ENCODE measurements at places on chromosomes 7 and 10.

DNA sequence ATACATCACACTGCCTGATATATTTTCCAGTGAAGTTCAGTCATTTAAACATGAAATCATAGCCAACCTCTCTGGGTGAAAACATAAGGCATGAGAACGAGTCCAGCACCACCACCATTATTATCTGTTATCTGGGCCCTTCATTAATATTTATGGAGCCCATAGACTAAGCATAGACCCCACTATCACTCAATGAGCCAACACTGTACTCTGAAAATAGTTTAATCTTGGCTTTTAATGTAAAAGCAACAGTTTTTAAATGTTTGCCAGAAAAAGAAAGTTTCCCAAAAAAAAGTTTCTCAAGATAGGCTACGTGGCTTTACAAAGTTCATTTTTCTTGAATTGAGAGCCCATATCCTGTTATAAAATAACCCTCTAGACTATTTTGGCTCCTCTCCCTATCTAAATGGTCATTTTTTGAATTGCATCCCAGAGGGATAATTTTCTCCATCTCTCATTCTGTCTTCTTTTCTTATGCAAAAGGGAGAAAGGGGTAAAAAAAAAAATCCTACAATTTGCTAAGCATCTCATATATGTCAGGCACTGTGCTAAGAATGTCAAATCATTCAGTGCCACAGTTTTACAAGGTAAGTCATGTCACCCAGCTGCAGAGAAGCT, 66.1 kb downstream of the FZD1 start:
- DNase-seq, result no peak
- no peak overlapping the region for H3K27ac ChIP-seq
- H3K27me3 ChIP-seq, result no peaks in the 10 kb centered on the region

- no peak overlapping the region for H3K4me3 ChIP-seq
- H3K36me3 ChIP-seq, result no peaks in the 10 kb centered on the region
- no peaks in the 10 kb centered on the region for H3K27me3 ChIP-seq
- H3K4me1 ChIP-seq, result no peaks in the 10 kb centered on the region
- DNase-seq, result no peak
Observed at GRCh38 chr7:90897961-90898469, 301.9 kb downstream of the CDK14 start.

GRCh38 chr7:16463520-16463919, 2.0 kb downstream of the SOSTDC1 start:
- peaks cover 1% of the 10 kb centered on the region for H3K4me1 ChIP-seq
- no peak for DNase-seq
- H3K27me3 ChIP-seq, result peaks cover 21% of the 10 kb centered on the region

DNA sequence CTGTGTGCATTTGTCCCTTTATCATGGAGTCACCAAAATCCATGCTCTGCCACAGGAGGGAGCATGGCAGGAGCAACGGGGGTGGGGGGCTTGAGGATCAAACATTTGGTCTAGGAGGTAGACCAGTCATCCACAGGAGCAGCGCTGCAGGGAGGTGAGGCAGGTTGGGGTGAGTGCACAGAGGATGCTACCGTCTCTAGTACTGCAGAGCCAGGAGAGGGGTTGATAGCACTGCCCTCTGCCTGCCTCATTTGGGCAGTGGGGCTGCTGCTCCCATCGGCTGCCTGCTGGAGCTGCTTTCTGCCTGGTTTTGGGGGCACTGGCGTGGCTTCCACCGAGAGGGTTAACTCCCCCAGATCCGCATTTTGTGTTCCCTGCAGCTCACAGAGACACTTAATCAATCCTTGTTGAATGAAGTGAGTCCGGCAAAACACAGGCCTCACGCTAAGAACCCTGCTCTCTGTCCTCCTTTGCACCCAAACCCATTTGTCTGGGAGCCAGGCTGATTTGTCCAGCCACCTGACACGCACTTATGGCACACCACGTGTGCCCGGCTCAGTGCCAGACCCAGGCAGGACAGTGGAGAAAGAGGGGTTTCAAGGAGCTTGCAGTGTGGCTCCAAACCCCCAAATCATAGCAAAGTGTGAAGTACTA, 527.1 kb upstream of the FOXK1 start:
- no peaks in the 10 kb centered on the region for H3K4me1 ChIP-seq
- no peaks in the 10 kb centered on the region for H3K27me3 ChIP-seq
- H3K4me3 ChIP-seq, result no peak overlapping the region
- DNase-seq, result no peak
- no peak overlapping the region for H3K27ac ChIP-seq
- no peaks in the 10 kb centered on the region for H3K36me3 ChIP-seq

- no peaks in the 10 kb centered on the region for H3K36me3 ChIP-seq
- no peaks in the 10 kb centered on the region for H3K27me3 ChIP-seq
- no peak overlapping the region for H3K27ac ChIP-seq
- H3K4me1 ChIP-seq, result no peaks in the 10 kb centered on the region
- DNase-seq, result no peak
Observed at GRCh38 chr7:15839416-15840100, 153.1 kb upstream of the MEOX2 start.

DNA sequence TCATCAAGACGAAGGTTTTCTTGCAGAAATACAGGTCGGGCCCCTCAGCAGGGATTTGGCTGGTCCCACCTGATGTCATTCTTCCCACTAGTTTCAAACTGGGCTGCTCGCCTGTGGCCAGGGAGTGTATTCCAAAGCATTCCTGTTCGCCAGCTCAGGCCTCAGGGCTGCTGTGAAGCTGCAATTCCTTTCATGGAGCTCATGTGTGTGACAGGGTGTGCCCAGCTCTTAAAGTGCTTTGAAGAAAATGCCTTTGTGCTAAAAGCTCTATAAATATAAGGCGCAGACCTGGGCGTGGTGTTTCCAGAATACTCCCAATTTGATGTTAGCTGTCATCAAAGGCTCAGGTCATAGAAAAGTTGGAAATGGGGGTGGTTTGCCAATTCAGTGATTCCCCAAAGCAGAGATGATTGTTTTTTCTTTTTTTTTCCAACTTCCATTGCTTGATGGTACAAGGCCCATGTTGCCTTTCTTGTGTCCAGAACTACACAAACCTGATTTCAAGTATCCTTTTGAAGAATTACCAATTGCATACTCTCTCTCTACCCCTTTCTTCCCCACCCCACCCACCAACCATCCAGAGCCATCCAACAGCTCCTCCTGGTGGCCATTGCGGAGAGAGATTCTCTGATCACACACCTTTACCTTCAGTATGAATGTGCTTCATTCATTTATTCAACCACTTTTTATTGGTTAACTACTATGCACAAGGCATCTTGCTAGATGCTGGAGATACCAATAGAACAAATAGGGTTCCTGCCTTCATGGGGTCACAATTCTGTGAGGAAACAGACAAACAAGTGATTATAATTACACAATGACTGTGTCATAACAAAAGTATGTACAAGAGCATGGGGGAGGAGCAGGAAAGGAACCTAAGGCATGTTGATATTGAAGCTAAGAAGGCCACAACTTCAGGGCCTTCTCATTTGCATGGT, 297.3 kb upstream of the LYZL1 start:
- DNase-seq, result peak; percentile 10
- H3K27me3 ChIP-seq, result no peaks in the 10 kb centered on the region

- H3K36me3 ChIP-seq, result no peaks in the 10 kb centered on the region
- H3K27ac ChIP-seq, result no peak overlapping the region
- no peaks in the 10 kb centered on the region for H3K27me3 ChIP-seq
- H3K4me1 ChIP-seq, result peaks cover 24% of the 10 kb centered on the region
Observed at GRCh38 chr10:4247379-4247778, 462.4 kb upstream of the KLF6 start.

DNA sequence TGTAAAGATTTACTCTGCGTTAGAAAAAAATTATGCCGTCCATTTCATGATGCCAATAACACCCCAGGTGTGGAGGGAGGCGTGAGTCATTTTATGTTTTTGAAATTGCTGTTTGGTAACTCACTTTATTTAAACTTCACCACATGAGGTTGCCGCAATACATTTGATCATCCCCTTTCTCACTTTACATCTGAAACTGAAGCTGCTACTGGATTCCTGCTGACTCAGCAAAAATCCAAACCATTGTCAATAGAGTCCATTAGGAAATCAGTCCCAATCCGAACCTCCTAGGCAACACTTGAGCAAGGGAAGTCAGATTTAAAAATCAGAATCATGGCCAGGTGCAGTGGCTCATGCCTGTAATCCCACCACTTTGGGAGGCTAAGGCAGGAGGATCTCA, 136.6 kb upstream of the SVIL start:
- H3K27me3 ChIP-seq, result peaks cover 2% of the 10 kb centered on the region
- no peaks in the 10 kb centered on the region for H3K36me3 ChIP-seq
- H3K27ac ChIP-seq, result no peak overlapping the region
- H3K4me3 ChIP-seq, result no peak overlapping the region

- no peak overlapping the region for H3K27ac ChIP-seq
- no peak for DNase-seq
- H3K4me3 ChIP-seq, result no peak overlapping the region
- no peaks in the 10 kb centered on the region for H3K4me1 ChIP-seq
Observed at GRCh38 chr10:132136097-132136521, 50.6 kb upstream of the DPYSL4 start.

- H3K27me3 ChIP-seq, result no peaks in the 10 kb centered on the region
- no peaks in the 10 kb centered on the region for H3K4me1 ChIP-seq
- H3K4me3 ChIP-seq, result no peak overlapping the region
Observed at GRCh38 chr7:98976396-98977185, 98.3 kb downstream of the TRRAP start.

DNA sequence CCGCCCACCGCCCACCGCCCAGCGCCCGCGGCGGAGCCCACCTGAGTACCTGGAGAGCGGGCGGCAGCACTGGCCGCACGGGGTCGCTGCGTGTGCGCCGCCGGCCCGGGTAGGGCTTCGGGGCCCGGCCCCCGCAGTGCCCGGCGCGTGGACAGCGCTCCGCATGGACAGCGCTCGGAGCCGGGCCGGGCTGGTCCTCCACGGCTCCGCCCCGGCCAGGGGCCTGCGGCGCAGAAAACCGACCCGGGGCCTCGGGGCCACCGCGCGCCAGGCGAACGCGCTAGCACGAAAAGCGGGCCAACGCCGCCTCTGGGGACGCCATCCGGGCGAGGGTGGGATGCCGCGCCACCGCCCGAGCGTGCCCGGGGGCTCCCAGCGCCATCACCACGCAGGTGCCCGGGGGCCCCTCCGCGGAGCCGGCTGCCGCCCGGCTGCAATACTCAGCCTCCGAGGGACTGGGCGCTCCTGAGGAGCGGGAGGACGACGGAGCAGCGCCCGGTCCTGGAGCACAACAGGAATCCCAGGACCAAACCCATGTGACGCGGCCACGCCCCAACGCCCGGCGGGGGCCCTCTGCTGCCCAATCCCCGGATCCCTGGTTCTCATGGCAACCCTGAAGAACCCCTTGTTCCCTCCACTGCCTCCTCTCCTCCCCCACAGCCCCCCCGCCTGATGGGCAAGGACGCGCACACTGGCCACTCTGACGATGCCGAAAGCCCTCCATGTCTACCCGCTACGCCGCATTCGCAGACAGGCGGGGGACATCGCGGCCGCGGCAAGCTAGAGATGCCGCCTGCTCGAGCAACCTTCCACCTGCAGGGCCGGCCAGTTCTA, at the start of gene GRB10:
Gene GRB10, minus strand, starts transcription at position 522 of the 834 bp plus-strand sequence. CDS start 50,574 bp downstream, outside the sequence.
- DNase-seq, result no peak
- peaks cover 11% of the 10 kb centered on the region for H3K4me1 ChIP-seq
- H3K27ac ChIP-seq, result no peak within 1 kb of the TSS
- peak within 1 kb of the TSS; percentile 67 for H3K4me3 ChIP-seq
- peaks cover 51% of the 10 kb centered on the region for H3K27me3 ChIP-seq
- H3K36me3 ChIP-seq, result no peaks in the 10 kb centered on the region

All from T-helper 2 cell treated with Interferon-gamma antibody and Interleukin-4, amounts not matched to agents 5 μg/mL and 100 μg/mL, for 36 hours (primary cell).